ENCODE measurements at places on chromosomes 1 and 21.

- DNase-seq, result no peak
These were observed 17.5 kb upstream of the YTHDF2 start for GRCh38 chr1:28719332-28719619.

DNA sequence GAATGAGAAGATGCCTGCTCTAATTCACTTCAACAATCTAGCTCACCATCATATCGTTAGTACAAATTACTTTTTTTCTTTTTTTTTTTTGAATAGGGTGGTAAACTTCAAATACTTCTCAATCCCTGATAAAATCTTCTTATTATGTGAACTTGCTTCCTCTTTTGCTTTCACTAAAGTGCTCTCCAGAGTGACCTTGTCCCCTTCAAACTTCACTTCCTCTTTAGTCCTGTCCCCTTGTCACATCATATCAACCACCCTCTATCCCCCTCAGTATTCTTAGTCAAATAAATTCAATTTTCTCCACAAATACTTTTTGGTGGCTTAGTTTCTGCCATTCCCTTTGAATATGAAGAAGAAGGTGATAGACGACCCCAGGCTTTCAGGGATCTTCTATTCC lies 124.9 kb upstream of the PLXNA2 start:
- no peak for DNase-seq

GRCh38 chr1:160168016-160168415 lies 16.6 kb downstream of the ATP1A4 start:
- no peak for DNase-seq

DNA sequence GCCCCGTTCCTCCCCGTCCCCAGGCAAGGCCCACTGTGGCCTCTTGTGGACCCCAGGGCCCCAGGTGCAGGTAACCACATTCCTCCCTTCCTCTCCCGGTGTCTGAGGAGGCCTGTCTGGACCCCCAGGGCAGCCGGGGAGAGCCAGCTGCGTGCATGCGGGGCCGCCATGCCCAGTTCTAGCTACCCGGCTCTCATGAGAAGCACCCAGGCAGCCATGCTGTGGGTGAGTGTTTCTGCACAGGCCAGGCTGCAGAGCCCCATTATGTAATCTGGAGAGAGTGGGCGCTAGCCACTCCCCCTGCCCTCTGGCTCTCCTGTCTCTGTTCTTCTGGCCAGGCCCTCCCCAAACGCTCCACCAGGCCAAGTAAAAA lies 18.4 kb upstream of the PLEKHG5 start:
- DNase-seq, result no peak

DNA sequence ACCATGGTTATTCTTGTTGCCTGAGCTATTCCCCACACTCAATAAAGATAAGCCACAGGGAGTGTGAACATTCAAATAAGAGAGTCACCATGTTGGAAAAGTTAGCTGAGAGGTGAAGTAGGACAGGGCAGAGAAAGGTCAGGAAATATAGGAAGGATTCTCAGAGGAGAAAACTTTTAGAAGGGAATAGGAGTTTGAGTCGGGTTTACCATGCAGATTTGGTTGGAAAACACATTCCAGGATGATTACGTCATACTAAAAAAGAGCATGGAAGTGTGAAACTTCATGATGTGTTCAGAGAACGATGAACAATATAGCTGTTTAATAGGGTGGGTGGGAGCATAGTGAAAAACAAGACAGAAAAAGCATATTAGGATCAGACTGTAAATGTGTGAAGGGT lies 1125.3 kb upstream of the ADGRL2 start:
- DNase-seq, result no peak

DNA sequence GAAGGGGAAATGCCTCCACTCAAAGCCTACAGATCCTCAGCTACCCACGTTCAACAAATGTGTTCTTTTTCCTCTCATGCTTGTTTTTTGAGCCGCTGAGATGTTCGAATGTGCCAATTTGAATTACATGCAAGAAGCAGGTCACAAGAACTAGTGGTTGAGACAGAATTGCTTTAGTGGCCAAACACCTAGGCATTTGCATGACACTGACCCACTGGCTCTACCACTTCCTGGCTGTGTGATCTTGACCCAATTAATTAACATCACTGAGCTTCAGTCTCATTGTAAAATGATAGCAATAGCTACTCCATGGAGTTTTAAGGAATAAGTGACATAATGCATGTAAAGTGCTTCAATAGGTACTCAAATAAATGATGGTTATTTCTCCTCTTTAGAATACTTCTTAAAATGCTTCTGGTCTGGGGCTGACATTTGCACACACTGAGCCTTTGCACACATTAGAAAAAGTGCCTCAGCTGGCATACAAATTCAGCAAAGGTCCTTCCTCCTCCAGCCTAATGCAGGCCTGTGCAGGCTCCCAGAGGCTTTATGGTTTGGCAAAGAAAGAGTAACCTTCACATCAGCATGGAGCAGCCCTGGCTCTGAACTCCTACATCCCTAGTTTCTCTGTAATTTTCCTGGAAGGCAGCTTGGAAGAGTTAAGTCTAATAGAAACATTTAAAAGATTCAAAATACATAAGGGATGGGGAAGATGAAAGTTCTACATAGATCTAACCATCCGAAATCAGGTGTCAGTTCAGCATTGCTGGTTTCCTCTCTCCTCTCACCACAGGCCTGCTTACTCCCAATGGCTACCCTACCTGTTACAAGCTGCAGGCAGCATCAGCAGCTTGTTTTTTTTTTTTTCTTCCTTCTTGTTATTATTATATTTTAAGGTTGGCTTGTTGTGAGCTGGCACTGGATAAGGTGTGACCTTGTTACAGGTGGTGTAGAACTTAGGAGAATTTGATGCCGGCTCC lies 107.4 kb downstream of the TBX19 start:
- DNase-seq, result no peak

Data from stimulated activated CD4-positive, alpha-beta T cell treated with anti-CD3 and anti-CD28 coated beads, TNF-alpha, amount 100 ng/mL, for 4 hours (primary cell).